A172 (cell line): ENCODE measurements at places on chromosomes 6 and 20.

DNA sequence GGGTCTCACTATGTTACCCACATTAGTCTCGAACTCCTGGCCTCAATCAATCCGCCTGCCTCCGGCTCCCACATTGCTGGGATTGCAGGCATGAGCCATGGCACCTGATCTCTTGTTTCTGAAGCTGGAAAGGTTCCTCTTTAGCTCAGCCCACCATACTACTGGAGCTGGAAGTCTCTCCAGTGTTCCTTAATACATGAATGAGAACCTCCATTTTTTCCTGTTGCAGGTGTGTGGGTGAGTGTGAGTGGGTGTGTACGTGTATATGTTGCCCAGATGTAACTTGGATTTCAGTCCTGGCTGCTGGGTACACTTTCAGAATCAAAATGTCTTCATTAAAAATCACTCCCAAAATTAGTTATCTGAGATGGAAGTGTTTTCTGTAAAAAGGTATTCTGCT is 11.1 kb downstream of the PNPLA1 start:
- DNase-seq = no peak

DNA sequence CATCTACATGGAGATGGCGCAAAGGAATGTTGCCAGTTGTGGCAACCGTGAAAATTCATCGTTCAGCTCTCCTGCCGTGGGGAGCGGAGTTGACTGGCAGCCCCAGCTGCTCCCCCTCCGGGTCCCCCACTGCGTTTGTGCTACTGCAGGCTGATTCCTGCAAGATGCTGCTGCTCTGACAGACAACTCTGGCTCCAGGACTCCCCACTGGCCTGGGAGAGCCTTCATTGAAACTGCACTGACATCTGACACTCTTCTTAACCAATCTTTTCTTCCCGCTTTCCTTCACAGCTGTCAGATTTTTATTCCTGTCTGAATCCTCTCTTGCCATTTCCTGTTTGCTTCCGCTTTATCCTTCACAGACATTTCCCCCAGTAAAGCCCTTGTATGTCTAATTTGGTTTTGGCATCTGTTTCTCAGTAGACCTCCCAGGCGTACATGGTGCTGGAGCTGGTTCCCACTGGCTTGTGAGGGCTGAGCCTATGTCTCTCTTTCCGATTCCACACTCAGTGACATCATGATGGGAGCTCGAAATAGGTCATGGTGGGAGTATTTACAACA is 9.5 kb upstream of the ATRN start:
- no peak for DNase-seq

DNA sequence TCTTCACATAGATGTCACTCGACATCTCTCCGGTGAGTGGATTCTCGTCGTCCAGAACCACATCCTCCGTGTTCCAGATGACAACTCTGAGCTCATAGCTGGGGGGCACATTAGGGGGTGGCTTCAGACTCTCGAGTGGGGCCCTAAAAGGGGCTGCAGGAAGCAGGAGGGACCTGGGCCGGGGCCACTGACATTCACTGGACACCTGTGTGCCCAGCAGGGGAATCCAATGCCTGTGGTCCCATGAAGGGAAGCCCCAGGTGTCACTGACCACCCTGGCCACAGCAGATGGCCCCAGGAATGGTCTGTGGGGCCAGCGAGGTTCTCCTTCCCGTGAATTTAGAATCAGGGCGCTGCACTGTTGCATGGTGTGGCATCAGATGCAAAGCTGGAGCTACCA is 18.7 kb downstream of the ERGIC3 start:
- DNase-seq = no peak

DNA sequence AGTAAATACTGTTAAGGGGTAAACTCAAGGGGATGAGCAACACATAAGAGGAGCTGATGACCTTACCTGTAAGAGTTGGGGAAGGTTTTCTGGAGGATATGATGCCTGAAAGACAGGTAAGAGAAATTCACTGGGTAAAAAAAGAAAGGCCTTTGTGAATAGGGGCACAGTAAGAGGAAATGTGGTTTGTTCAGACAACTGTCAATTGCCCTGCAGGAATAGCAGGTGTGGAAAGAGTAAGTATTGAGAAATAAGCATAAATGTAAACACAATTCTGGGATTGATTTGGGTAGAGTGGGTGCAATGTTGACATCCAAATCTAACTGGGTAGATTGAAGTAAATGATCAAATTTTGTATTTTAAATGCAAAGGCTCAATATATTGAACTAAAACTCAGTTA is 670.0 kb downstream of the DHX35 start:
- DNase-seq = no peak
